Right forelimb (tissue), 1 donor: ENCODE measurements at places on chromosomes 6 and 20.

DNA sequence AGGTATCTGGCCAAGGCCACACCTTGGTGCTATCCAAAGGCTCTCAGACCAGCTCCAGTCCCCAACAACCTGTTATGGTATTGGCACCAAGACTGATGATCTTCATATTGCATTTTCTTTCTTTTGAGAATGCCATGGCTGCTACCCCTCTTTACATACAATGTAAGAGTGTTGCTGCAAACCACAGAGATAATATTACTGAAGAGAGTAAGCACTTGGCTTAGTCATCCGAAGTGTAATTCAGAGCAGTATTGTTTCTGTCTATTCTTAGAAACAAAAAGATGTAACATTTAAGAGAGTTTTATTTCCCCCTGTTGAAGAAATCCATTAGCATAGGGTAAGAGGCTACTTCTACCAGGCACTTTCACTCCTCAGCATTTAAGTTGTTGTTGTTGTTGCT is 212.5 kb downstream of the C6orf118 start:
- no peak for DNase-seq

GRCh38 chr20:5390720-5391119 is 74.0 kb upstream of the PROKR2 start:
- no peak for DNase-seq

DNA sequence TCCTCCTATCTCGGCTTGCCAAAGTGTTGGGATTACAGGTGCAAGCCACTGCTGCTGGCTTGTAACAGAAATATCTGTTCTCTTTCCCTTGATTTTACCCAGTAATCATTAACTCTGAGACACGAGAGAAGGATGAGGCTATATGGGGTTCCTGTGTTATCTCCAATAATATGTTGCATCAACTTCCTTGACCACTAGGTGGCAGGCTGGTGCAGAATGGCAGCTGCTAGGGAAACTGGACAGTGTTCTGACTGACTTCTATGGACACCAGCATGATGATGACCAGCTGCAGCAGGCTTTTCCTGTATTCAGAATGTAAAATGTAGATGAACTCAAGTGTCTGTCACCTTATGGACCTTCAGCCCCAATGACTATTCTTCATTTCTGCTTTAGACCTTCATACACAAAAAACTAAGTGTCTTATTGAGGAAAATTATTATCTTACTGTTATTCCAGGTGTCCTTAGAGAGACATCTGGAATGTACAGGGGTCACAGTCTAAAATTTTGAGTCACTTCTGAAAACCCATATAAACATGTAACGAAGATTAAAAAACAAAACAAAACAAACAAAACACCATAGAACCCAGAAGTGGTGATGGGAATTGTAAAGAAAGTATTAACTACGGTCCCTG is 20.4 kb upstream of the CD109 start:
- DNase-seq = peak; percentile 85

DNA sequence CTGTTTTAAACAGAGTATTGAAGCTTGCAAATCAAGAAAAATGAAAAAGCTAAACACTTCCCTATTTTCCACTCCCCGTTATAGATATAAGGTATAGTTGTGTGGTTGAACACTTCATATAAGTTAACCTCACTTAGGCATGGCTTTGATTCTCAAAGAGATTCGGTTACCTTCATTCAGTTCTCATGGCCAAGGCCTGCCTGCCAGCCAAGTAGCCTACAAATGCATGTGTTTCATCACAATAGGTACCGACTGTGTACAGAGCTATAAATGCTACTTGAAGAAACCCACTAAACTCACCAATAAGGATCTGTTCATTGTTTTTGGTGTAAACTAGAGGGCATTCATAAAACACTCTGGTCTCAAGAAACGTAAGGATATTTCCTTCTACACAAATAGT is 27.8 kb downstream of the PM20D2 start:
- DNase-seq = no peak

DNA sequence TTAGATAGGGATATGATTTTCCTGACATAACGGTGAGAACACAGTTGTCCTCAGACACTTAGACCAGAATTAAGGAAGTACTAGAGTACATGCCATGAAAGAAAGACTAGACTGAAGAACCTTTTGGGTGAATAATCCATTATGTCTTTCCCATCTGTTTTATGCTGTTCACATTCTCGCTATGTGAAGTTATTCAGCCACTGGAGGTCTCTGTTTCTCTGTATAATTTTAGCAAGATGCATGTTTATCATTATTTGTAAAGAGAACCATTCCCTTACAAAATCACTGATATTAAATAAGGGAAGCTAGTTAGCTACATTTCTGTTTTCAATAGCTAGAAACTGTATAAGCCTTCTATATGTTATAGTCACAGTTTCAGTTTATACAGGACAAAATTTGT is 391.9 kb downstream of the CD109 start:
- DNase-seq = no peak

DNA sequence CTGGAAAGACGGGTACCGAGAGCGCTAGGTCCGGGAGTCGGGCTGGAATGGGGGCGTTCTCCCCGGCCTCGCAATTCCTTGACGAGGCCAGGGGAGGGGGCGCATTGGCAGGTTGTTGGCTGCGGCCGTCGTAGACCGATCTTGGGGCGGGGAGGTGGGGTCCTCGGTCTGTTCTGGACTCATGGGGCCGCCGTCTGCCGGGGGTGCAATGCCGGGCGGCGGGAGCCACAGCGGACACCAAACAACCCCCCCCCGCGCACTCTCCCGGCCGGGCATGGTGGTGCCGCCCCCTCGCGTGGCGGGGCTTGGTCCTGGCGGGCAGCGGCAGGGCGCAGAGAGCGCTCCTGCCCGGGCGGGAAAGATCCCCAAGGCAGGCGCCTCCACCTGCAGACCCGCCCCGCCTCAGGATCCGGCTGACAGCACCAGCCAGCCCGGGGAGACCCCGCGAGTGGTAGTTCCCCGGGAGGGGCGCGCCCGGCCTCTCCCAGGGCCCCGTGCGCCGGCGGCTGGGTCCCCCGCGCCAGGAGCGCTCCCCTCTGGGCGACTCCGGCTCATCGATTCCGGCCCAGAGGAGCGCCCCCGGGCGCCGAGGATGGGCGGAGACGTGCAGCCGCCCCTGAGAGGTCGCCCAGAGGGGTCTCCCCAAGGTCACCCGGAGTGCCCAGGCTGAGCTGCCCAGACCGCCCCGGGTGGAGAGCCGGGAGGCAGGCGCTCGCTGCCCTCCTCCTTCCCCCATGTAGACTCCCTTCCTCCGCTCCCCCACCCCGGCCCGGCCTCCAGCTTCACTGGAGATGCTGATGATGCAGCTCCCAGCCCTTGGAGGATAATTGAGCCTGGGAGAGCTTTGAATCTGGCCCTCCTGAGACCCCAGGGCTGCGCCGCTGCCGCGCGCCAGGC is 709 bp downstream of the PPP1R16B start:
- no peak for DNase-seq

GRCh38 chr6:35139924-35140638 is 1.1 kb downstream of the TCP11 start:
- peak; percentile 70 for DNase-seq

GRCh38 chr20:16258766-16259165 is 314.5 kb downstream of the KIF16B start:
- no peak for DNase-seq

GRCh38 chr20:38395165-38395564 is 40.0 kb downstream of the SNHG17 start:
- DNase-seq = no peak

DNA sequence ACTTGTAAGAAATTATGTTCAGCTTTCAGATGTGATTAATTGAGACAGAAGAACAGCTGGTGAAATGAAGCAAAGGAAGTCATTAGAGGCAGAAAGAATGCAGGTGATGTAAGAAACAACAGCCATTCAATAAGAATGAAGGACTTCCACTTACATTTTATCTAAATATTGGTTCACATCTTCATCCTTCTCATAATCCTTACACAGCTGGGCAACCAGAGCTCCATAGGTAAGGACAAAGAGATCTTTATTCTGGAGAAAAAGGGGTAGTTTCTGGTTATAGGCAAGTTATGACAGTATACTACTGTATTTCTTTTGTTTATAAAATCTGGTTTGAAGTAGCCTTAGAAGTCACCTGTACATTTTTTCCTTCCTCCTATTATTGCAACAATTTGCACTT is 2.3 kb downstream of the TRAPPC3L start:
- DNase-seq = no peak

DNA sequence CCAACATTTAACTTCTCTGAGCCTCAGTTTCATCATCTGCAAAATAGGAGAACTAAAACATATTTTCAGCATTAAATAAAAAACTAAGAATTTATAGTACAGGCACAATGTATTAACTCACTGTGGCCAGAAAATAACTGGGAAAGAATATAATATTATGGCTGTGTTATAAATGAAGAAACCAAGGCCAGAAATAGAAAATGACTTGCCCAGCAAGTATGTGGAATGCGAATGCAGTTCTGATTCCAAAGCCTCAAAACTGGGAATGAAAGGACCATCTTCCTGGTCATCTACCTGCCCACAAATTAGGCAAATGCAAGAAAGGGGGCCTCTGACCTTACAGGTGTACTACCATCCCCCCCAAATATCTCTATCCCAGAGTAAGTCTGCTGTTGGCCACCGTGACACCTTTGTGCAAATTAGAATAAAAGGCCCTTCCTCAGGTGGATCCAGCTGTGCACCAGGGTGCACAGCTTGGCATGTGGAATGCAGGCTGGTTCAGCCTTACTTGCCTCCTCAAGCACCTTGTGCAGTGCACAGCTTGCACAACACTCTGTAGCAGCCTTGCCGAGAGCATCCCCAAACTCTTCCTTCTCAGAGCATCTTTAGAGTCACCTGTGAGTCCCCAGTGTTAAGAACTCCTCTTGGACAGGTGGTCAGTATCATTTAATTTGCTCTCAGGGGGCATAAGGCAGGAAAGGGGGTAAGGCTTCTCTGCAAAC is 4.4 kb downstream of the SLC13A3 start:
- no peak for DNase-seq

- DNase-seq = no peak
Observed at GRCh38 chr6:66883453-66883852, 1176.4 kb upstream of the EYS start.

DNA sequence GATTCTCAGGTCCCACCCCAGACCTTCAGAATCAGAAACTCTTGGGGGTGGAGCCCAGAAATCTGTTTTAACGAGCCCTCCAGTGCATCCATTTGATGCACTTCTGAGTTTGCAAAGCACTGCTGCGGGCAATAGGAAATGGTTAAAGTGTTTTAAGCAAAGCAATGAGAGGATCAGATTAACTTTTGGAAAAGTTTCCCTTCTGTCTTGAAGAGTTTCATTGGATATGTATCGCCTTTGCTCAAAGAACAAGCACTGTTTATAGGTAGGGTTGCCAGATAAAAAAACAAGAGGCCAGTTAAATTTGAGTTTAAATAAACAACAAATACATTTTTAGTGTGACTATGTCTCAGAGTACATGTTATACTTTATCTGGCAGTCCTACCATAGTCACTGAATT is 226.0 kb downstream of the BMP7 start:
- DNase-seq = no peak

DNA sequence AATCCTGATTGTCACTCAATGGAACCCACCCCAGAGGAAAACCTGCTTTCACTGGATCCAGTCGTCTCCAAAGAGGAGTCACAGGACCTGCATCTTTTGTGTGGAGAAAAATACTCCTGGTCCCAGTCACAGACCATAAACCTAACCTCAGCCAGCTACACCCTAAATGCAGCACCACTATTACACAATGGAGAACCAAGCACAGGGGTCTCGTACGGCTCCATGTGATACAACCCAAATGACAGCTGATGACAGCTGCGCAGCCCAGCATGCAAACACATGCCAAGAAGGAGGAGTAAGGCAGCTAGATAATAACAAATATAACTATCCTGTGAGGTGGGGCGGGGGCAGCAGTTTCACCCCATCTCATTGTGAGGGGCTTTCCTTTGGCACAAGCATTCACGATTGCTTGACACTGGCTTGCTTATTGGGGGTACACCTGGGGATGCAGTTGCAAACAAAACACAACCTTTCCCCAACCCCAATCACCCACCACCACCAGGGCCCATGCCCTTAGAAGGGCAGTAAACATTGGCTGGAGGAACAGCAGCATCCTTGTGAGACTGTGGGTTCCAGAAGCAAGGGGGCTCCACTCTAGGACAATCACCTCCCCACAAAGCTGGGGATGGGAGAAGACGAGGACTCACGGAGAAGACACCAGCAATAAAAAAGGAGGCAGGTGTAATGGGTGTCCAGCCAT is 51.5 kb downstream of the TRERF1 start:
- DNase-seq = no peak

- no peak for DNase-seq
Observed at GRCh38 chr20:57409316-57409671, 18.1 kb downstream of the RBM38 start.

DNA sequence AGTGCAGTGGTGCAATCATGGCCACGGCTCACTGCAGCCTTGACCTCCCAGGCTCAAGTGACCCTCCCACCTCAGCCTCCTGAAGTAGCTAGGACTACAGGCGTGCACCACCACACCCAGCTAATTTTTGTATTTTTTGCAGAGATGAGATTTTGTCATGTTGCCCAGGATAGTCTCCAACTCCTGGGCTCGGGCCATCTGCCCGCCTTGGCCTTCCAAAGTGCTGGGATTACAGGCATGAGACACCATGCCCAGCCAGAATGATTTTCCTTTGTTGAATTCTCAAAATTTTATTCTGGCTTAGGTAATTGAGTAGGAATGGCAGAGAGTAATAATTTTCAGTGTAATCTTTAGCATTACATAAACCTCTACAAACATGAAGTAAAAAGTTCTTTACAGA is 37.1 kb downstream of the SLC16A10 start:
- DNase-seq = no peak

DNA sequence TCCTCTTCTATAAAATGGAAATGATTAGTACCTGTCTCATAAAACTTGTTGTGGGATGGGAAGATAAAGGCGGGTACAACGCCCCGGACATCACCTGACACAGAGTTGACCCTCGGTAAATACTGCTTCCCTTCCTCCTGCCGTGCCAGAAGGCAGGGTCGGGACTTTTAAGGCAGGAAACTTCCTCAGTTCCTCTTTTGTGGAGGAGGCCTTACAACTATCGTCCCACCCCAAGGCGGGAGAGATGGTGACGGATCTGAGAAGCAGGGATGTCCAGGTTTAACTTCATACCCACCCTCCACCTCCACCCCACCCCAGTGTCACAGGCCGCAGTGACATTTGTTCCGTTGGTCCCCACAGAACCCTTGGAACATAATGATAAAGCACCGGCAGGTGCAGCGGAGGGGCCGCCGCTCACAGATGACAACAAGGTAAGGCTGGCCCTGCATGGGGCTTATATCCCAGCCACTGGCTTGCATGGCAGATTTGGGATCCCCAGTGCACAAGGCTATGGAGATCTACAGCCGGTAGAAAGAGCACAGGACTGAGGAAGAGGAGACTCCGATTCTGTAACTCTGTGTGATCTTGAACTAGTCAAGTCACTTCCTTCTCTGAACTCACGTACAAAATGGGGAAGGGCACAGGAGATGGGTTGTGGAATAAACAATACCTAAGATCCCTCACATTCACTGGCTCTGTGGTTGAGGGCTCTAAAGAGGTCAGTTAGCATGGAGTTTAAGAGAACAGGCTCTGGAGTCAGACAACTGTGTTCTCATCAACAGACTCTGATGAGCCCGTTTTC is 764 bp downstream of the DNTTIP1 start:
- DNase-seq = no peak

- peak; percentile 69 for DNase-seq
Observed at GRCh38 chr6:160041608-160042007, 72.7 kb downstream of the IGF2R start.

GRCh38 chr6:33570806-33571636 is 9.1 kb downstream of the BAK1 start:
- DNase-seq = peak; percentile 88

- no peak for DNase-seq
Observed at GRCh38 chr6:166636191-166636933, 9.3 kb upstream of the RPS6KA2 start.
